ENCODE measurements at places on chromosomes 2 and 18.

DNA sequence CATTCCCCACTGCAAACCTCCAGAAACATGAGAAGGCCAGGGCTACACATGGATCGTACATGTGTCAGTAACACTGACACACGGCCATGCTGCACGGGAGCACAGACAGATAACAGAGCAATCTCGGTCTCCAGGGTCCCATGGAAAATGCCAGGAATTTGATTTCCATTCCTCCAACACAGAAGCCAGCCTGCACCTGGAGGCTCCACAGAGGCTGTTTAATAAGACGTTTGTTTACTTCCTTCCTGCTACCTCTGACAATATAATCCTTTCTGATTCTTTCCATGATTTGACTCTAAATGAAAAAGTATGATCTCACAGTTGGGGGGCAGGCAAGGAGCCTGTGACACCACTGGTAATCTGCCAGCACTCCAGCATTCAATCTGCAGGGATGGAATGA, 210.9 kb upstream of the DDX18 start:
- DNase-seq: no peak

DNA sequence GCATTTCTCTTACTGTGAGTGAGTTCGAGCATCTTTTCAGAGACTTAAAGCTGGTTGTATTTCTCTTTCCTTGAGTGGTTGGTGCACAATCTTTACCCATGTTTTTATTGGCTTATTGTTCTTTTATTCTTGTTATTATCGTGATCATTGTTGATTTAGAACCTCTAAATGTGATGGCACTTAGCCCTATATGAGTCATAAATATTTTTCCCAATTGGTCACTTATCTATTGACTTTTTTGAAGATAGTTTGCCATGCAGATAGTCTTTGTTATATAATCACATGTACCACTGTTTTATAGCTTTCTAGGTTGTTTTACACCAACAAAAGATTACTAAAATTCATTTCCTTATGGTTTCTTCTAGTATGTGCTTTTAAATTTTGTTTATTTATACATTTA, 141.6 kb upstream of the MSH6 start:
- no peak for DNase-seq

DNA sequence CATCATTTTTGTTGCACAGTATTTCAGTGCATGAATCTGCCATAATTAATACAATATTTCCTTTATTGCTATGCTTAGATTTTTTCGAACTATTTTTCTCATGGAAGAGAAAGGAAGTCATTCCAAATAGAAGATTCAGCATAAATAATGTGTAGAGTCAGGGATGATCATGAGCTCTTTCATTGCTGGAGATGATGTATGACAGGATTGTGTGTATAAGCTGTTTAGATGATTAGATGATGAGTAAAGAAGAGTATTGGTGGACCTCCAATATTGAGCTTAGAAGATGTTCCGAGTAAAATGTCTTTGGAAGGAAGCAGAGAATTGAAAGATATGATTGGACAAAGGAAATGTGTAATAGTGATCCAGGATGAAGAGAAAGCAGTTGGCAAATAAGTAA, 364.5 kb downstream of the PARD3B start:
- no peak for DNase-seq

DNA sequence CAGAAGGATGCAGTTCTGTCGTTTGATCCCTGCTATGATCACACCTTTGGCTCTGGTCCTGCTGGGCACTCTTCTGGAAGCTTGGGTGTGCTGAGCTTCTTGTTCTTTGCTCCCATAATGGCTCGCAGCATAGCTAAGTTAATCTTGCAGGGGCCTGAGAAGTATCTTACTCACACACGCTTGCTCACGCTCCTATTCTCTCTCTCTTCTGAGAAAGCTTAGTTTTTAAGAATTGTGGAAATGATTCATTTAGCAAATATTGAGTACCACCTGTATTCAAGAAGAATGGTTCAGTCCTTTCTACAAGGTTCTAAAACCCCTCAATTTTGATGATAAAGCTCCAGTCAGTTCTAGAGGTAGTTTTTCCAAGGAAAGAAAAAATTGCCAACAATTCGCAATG, 40.6 kb downstream of the XRCC5 start:
- no peak for DNase-seq

DNA sequence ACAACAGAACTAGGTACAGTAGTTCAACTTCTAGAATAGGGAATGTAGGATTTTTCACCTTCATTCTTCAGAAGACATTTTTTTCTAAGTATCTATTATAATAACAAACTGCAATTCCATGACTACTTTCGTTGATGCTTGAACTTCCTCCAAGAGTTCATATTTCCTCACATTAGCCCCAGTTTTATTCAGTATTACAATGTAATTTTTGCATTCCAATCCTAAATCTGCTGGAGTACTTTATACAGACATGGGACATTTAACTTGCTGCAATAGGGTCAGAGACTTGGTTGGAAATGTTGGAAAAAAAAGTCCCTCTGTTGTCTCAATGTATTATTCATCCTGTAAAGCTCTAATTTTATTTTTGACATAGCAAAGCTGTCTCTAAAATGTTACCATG, 19.6 kb upstream of the FTCDNL1 start:
- no peak for DNase-seq

DNA sequence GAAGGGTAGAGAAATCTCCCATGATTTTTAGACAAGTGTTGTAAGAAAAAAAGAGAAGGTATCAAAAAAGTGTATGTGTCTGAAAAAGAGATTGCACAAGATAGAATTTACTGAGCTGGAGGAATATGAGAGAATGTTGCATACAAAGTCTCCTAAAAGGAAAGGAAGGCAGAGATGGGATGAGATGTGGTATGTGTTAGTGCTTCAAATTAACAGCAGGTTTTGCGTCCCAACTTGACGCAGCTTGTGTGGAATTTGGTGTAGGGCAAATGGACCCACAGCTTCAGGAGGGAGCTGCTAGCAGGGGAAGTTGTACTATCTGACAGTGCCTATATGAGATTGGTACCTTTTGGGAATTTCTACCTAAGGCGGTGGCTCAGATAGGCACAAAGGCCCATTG, 9.0 kb upstream of the RASGRP3 start:
- DNase-seq: no peak

GRCh38 chr2:96537734-96538486, 1.4 kb downstream of the ARID5A start:
- DNase-seq: peak; percentile 62

DNA sequence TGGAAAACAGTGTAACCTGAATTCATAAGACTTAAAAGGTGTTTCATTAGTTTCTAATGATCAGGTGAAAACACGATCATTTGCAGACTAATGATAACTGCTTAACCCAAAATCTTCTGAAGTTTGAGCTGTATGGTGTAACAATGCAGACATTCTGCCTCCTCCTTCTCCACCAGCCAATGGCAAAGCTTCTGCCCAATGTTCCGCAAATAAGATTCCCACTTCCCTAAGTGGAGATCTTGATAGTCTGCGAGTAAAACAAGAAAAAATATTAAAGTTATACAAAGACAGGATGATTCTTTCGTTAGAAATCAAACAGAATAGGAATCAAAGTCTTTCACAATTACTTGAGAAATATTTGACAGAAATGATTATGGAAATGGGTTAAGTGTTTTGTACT, 8.1 kb downstream of the C2orf42 start:
- DNase-seq: no peak

- no peak for DNase-seq
Measured at GRCh38 chr2:215499331-215499730, 63.5 kb upstream of the FN1 start.

GRCh38 chr2:85893428-85894258, 4.9 kb upstream of the ST3GAL5 start:
- DNase-seq: no peak

GRCh38 chr2:21258082-21258481, 134.3 kb downstream of the TDRD15 start:
- no peak for DNase-seq

DNA sequence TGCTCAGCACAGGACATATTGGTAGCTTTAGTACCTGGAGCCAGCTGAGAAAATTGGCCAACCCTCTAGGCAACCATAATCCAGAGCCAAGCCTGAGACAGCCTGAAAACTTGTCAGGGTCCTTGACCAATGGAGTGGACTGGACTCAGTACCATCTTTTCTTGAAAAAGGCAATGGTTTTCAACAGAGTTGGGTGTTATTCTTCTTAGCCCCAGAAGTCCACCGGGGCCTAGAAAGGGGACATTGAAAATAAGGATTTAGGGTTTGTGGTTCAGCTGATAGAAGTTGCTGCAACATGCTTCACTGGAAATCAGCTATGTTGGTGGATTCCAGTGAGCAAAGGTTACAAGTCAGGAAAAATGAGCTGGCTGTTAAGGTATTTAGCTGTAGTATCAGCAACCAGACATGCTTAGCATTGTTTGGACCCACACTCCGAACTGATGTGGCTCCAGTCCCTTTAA, 22.1 kb upstream of the CNOT11 start:
- DNase-seq: no peak

DNA sequence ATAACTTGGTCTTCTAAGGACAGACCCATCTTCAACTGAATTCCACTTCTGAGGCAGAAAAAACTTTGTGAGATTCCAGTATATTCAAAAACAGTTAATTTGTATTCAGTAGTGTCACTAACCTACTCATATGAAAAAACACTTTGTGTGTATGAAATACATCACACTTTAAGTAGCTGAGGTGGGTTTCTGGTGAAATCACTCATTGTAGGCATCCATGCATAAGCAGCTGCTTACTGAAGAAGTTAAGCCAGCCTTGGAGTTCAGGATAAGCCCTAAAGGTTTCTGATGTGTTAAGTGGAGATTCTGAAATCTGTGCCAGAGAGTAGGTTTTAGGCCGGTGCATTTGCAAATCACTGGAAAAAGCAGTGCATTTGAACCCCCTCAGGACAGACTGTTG, 128.2 kb downstream of the BCL2 start:
- DNase-seq: no peak

DNA sequence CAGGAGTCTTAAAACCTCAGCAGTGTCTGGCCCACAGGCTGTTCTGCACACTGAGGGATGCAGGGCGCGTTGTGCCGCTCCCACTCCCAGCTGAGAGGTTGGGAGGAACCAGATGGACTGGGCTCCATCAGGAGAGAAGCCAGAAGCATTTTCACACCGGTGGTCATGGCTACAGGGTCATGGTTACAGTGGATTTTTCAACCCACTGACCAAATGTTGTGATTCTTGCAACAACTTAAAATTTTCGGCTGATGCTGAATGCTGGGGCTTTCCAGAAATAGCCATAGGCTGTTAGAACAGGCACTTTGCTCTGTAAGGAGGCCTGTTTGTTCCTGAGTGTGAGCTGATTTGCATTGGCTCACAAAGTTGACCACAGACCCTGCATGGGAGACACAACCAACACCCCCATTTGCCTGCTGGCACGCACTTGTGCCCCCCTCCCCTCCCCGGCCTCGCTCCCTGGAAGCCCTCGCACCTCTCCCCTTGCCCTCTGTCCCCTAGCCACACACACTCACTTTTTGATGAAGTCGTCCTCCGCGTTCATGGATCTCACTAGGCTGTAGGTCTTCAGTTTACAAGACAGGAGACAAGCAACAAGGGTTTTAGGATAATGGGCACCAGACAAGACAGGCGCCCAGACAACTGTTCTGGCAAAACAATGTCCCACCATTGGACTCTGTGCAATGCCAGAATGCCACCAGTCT, 3.4 kb downstream of the LPIN1 start:
- DNase-seq: no peak

GRCh38 chr2:44110444-44110843, 58.2 kb upstream of the PPM1B start:
- no peak for DNase-seq

- DNase-seq: no peak
Measured at GRCh38 chr2:130798472-130799218, 38.1 kb upstream of the ARHGEF4 start.

GRCh38 chr2:120871881-120872620, 136.4 kb downstream of the GLI2 start:
- DNase-seq: no peak

DNA sequence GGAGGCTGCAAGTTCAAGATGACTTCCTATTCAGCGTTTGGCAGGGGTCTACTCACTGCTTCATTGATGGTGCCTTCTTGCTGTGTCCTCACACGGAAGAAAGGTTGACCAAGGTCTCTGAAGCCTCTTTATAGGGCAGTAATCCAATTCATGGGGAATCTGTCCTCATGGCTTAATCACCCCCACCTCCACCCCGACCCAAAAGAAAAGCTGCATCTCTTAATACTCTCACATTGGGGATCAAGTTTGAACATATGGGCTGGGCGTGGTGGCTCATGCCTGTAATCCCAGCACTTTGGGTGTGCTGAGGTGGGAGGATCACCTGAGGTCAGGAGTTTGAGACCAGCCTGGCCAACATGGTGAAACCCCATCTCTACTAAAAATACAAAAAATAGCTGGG, 36.4 kb upstream of the HNMT start:
- no peak for DNase-seq
